Esophagus squamous epithelium (tissue), 5 donors: ENCODE measurements at places on chromosomes 7 and 10.

GRCh38 chr10:52977581-52977980 lies 205.0 kb upstream of the MBL2 start:
- no peak for DNase-seq

GRCh38 chr7:141374425-141374824 lies 176.8 kb upstream of the AGK start:
- no peak for DNase-seq

DNA sequence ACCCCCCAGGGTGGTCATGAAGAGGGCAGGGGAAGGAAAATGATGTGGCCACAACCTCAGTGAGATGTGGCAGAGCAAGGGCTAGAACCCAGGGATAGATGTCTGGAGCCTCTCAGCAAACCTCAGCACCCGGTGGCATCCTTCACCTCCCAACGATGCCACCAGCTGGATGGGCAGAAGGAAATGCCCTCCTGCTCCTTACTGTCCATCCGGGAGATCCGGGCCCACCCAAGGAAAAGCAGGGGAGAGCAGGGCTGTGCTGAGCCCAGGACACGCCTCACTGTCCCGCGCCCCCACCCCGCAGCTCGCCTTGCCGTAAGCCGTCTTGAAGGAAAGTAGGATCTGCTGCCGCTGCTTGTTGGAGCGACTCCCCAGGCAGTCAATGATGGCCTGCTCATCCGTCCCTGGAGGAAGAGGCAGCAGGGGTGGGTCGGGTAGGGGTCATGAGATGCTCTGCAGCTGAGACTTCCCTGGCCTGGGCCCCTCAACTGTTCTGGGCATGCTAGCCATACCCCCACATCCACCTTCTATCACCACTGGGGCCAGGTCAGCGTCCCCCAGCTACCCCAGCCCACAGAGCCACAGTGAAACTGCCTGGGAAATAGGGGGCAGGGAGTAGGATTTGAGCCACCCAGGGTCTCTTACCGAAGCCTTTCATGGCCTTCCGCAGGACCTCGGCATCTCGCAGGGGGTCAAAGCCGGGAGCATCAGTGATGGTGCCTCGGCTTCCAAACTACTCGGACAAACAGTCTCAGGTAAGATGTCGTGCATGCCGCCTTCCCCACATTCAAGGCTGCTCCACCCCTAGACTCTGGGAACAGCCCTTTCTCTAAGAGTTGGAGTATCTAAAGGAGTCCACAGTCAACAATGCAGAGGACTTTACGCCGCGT lies 34.3 kb downstream of the PLAC9 start:
- no peak for DNase-seq

DNA sequence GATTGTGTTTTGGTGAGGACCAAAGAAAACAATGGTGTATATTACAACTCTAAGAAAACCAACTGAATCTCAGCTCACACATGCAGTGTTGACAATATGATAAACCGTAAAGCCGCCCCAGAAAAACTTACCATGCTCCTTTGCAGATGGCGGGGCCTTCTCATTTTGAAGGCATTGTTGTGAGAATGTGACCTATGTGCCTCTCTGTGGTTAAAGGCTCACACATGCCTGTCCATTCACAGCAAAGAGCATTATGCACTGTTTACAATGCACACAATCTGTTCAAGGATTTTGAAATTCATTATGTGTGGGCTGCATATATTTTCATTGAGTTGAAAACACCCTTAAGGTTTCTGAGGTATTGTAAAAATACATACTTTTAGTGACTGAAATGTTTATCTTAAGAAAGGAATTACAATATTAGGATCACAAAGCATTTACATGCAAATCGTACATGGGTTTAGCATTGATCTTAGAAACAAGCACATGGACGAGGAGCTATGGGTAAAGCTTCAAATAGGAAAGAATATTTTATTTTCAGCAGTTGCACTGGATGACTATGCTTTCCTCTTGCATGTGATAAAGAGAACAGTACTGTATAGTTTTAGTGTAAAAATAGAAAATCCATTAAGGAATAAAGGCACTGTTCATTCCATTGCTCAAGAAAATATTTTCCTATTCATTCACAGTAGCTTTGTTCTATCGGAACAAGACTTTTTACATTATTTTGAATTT lies 334.3 kb downstream of the ARL4A start:
- no peak for DNase-seq

GRCh38 chr10:70763567-70763966 lies 21.6 kb downstream of the TBATA start:
- DNase-seq = no peak

DNA sequence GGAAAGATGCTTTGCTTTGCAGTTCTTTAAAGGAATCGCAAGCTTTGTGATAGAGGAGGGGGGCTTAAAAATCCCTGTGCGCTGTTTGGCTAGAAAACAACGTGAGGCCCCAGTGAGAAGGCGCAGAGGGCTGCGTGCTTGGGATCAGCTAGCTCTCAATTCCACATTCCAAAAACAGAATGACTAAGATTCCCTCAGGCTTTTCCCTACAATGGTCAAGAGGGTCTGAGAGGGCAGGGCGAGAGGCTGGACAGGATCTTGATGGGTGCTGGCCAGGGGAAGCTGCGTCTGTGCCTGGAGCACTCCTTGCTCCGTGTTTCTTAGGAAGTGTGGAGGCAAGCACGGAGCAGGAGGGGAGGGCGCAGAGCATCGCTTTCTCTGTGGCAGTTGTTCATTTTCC lies 72.1 kb upstream of the INHBA start:
- no peak for DNase-seq

DNA sequence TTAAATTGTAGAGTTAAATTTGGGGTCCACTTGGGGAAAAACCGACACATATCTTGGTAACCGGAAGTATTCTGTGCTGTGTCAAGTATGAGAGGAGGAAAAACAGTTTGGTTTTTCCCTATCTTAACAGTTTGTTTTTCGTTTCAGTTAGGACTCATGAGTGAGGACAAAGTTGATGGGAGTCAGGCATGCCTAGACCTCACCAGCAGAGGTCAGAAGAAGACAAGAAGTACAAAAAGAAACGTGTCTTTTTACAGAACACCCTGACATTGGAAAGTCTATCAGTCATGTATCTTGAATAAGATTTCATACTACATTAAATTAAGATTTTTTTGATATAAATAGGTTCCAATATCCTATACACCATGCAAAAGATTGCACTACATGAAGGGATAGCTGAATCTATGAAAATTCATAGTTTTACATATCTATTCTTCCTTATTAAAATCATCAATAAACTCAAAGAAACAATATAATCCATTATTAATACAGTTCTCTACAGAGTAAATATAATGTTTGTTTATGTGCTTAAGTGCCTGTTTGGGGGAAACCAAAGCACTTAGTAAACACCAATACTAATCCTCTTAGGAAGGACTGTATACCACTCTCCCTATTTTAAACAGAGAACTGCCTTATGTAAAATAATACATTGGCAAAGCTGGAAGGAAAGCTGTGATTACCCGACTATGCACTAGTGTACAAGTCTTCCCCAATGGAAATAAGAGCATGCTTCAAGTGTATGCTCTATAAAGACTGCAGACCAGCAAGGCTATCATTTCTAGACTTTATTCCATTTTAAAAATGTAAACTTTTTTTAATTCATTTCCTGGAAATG lies 95.6 kb downstream of the USP6NL start:
- no peak for DNase-seq

DNA sequence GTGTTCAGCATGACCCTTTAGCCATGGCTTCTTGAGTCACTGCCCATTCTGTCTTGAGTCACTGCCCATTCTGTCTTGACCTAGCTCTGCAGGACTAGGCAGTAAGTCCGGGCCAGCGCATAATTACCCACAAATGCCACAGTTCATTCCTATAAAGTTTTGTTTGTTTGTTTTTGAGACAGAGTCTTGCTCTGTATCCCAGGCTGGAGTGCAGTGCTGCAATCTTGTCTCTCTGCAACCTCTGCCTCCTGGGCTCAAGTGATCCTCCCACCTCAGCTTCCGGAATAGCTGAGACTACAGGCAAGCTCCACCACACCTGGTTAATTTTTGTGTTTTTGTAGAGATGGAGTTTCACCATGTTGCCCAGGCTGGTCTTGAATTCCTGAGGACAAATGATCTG lies 32.7 kb upstream of the TARP start:
- no peak for DNase-seq

- no peak for DNase-seq
These were observed 21.6 kb upstream of the KLF6 start for GRCh38 chr10:3806603-3807002.

- no peak for DNase-seq
These were observed 472.1 kb upstream of the IGFBP3 start for GRCh38 chr7:46393142-46393541.

DNA sequence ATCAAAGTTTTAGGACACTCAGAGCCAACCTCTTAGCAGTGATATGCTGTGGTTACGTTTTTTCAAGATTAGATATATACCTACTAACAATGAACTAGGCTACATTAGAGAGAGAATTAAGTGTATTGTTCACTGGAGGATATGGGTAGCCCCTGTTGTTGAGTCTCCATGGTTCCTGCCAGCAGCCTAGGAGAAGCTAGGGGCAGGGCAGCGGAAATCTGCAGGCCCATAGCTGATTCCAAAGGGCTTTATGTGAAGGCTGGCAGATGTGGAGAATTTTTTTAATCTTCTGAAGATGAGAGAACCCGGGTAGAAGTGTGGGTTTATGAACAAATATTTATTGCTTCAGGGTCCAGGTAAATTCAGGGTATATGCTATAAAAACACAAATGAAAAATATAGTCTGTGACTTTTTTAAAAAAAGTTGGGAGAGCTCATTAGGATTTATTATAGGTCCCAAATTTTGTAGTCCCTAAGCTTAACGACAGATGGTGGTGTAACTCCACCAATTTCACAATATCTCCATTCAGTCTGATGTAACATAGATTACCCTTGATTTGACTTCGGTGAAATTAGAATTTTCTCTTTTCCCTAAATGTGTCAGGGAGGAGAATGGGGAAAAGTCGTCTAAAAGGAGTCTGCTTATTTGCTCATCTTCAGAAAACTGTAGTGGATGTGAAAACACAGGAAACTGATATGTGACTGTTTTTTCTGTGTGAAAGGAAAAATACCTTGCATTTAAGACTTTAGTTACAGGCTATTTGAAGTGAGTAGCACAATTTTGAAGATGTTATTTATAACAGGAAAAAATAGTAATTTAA lies 163.0 kb upstream of the PPP1R3A start:
- no peak for DNase-seq

GRCh38 chr10:101140950-101141615 lies 10.0 kb downstream of the TLX1 start:
- no peak for DNase-seq

DNA sequence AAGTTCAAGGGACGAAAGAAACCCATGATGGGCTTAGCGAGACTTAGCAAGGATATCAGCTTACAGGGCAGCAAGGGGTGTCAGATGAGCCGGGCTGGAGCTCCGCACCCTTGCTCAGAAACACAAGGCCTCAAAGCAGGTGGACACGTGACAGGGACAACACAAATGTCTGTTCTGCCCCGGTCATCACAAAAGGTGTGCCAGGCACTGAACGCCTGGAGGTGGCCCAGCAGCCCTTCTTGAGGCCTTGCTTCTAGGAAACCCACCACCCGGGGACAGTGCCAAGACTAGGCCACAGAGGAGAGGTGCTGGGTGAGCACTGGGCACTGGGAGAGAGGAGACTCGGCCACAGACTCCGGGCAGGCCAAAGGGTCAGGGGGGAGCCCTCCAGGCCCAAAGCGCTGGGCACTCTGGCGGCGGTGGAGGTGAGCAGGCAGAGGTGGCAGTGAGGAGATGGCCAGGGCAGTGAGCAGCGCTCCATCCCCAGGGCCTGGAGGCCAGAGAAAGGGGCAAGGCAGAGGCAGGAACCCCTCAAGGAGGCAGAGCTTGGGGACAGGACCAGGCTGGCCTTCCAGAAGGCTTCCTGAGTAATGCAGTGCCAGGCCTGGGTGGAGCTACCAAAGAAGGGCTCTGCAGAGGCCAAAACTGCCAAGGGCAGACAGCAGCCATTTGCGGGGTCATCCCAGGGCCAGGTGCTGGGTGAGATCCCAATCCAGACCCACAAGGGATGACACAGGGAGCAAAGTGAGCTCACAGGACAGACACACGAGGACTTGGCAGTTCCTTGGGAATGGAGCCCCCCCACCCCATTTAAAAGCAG lies 22.7 kb downstream of the EBF3 start:
- DNase-seq = no peak

GRCh38 chr10:46543466-46544377 lies 12.7 kb downstream of the GPRIN2 start:
- no peak for DNase-seq

GRCh38 chr7:26321435-26321834 lies 29.8 kb downstream of the SNX10 start:
- no peak for DNase-seq

DNA sequence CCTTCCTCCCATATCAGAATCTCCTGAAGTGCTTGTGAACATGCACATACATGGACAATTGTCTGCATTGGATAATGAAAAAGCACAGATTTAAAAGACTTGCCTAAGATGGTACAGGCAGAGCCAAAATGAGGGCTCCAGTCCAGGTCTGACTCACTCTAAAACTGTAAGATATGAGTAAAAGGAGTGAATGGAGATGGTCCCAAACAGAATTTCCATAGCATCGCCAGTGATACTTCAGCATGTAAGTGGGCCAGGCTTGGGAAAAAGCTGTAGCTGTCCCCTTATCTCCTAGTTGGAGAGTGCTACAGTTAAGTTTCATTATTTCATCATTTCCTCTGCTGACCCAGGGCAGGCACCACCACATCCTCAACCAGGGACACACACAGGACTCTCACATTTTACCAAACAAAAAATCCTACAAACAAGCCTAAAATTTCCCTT lies 26.4 kb upstream of the IL6 start:
- no peak for DNase-seq

DNA sequence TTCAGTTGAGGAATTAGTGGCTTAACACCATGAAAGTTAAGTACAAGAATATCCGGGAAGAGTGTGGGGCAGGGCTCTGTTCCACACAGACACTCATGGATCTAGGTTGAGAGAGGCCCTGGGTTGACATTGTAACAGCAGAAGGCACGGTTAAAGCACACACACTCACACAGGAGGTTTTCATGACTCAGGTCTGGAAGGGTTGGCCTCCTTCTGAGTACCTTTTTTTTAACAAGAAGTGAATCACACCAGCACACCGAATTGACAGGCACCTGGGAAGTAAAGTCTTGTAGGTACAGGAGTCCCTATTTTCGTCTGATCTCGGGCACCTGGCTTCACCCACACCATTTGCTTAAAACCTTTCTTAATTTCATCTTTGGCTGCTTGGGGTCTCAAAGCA lies 509.4 kb upstream of the ADARB2 start:
- DNase-seq = no peak

DNA sequence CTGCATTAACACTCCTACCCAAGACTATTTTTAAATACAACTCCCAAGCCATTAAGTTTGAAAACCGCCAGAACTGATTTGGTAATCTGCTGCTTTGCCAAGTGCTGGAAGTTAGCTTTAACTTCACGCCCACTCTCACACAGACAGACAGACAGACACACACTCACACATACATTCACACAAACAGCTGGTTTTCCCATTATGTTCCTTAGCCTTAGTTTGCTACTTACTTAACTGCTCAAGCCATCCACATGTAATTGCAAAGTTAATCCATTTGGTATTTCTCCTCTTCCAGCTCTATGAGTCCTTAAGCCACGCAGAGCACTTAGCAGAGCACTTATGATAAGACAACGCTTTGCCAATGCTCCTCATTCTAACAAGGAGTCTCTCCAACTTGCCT lies 8.3 kb downstream of the COBL start:
- DNase-seq = no peak
